ENCODE measurements at places on chromosomes 5 and 9.
A peak's percentile ranks its signal among the peaks of the same experiment; 100 is the strongest.

DNA sequence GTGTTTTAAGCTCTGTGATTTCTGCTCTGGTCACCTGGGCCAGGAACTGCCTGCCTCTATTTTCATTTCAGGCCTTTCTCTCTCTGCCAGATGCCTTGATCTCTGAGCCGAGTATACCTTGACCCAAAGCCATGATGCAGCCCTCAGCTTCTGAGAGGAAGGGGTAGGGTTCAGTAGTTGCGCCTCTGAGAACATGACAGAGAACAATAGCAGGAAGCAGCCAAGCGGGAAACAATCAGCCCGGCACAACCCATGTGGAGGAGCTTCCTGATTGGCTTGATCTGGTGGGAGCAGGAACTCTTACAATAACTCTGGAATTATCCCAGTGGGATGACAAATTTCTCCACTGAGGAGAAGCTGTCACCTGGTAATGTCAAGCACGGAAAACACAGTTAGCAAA, 127.4 kb downstream of the PALM2AKAP2 start:
- no peak for DNase-seq

DNA sequence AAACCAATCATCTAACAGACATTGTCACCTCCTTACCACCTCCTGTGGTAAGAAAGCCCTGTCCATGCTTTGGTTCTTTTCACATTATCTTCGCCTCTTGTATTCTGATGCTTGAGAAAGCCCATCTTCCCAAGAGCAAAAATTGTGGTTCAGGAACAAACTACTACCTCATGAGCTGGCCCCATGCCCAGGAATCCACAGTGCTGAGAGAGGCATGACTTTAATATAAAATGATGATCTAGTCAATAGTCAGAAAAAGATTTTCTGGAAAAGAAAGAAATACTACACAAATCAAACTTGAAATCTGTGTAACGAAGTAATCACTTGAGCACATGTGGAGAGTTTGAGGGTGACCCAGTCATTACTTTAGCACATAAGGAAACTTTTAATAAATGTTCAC, 94.7 kb downstream of the FGF10 start:
- DNase-seq, result no peak

DNA sequence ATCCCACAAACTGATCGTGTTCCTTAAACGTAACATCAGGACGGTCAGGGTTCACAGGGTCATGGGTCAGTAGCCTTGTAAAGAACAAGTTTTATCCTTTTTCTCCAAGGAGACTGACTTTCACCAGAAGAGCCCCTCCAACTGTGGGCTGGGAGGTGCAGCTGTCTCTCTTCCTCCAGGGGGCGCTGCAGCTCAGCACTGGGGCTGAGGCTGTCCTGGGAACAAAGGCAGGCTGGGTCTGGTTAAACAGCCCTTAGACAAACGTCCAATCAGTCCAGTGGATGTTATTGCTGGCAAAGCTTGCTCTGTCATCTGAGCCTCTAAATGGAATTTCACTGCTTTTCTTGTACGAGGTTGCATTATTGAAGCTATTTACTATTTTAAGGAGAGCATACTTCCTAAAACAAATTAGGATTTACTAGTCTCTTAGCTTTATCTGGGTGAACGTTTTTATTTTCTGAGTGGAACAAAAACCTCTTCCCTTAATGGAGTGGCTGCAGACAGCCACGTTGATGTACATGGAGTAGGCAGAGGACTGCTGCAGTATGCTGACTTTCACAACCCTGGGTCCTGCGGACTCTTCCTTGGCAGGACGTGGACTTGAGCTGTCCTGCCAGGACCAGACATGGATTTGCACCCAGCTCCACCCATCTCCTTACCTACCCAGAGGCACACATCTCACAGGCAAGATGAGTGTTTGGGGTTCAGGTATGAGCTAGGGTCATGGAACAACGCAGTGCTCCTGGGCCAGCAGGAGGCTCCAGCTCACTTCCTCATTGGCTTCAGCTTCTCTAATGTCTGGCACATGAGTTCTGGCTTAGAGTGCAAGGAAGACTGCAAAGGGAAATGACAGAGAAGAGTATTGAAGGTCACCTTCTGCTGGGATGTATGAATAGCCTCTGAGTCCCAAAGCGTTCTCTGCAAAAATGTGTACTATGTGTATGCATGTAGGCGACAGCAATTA, 7.8 kb downstream of the EXOSC2 start:
- peak; percentile 68 for DNase-seq

- DNase-seq, result no peak
Measured at GRCh38 chr9:93082841-93083411, 13.1 kb upstream of the CARD19 start.

- DNase-seq, result no peak
Measured at GRCh38 chr5:147617191-147617606, 107.3 kb upstream of the DPYSL3 start.

DNA sequence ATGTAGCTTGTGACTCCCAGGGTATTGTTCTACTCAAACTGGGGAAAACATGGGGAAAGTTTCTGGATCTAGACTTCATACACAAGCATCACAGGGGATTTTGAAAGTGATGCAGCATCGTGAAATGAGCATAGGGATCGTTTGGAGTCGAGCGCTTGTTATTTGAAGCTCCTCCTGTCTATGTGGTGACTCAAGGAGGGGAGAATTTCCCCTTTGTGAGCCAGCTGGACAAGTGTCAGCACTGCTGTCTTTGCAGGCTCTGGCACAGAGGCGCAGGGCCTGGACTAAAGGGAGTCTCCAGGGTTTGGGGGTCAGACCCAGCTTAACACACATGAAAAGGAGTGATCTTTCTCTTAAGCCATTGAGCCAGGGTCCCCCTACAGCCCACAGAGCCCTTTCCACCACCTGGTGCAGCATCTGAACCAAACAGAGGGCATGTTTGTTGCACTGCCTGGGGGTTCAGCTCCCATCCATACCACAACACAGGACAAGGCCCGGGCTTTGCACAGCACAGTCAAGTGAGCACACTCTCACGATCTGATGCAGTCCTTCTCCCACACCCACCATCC, 51.0 kb downstream of the IRF1 start:
- DNase-seq, result no peak
